ENCODE measurements at places on chromosomes 11 and 22.

DNA sequence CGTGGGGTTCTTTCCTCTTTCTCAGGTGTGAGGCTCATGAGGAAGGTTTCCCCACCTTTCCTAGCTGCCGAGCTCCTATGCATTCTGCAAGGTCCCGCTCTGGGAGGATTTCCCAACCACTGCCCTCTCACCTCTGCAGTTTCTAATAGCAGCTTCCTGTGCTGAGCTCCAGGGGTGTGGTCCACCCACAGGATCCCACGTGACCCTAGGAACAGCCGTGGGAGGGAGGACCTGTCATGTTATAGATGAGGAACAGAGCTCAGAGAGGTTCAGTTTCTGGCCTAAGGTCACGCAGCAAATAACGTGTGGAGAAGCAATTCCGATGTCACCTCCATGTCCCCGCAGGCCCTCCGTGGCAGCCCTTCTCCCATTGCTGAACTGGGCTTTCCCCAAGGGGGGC is 38.5 kb downstream of the FLRT1 start:
- no peak for DNase-seq

- no peak for DNase-seq
Observed at GRCh38 chr11:8095806-8096522, 15.0 kb downstream of the TUB start.

DNA sequence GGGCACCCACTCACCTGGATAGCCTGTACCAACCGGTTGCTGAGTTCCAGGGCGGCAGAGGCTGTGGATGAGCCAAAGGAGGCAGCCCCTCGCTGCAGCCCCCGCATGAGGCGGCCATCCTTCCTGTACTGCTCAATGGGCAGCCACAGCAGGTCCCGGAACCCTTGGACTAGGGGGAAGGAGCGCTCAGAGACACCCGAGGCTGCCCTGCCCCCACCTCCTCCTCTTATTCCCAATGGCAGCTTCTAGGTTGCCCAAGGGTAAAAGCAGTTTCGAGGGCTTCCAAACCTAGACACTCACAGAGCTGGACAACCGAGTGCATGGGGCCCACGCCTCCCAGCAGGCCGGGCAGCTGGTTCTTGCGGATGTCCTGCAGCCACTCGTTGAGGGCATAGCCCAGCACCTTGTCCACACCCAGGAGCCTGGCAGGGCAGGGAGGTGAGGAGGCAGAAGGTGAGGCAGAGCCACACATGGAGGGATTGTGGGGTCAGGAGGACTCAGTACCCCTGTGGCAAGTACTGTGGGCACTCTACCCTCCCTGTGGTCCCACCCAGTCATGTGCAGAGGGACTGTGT is 18.1 kb upstream of the EHD1 start:
- no peak for DNase-seq

DNA sequence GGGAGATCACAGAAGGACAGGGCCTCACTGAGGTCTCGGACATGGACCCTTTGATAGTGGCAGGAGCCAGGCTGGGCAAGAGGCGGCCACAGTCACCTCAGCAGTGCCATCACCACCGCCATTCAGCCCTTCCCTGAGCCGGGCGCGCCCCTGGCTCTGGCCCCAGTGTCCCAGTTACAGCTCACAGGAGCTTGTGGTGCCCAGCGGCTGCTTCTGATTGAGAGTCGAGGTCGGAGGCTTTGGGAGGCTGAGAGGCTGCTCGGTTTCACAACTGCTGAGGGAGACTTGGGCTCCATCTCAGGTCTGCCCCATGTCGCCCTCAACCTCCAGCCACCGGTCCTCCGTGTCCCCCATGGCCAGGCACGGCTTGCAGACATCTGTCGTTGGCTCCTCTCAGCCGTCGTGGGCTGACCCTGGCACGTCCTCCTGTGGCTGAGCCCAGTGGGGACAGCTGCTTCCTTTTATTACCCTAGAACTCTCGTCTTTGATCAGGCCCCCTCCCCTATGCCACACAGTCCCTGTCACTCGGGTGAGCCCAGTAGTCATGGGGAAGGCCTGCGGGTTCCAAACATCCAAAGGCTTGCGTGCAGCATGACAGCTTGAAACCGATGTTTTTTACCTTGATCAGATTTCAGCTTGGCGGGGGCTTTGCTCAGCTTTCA is 28.4 kb upstream of the PPP6R3 start:
- DNase-seq, result no peak

DNA sequence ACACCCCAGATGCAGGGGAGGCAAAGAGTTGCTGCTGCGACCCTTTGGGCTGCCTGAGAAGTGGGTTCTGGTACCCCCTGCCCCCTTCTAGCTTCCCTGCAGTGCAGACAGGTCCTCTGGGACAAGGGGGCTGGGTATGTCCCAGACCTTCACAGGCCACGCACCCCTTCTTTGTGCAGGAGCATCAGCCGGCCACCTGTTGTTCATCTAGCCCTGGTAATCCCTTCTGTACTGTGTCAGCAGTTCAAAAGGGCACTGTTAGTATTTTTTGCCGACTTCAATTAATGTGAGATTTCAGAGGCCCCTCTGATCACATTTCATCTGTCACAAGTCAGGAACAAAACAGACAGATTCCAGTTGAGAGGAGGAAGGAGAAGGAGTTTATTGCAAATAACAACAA is 49.9 kb downstream of the ALX4 start:
- no peak for DNase-seq

DNA sequence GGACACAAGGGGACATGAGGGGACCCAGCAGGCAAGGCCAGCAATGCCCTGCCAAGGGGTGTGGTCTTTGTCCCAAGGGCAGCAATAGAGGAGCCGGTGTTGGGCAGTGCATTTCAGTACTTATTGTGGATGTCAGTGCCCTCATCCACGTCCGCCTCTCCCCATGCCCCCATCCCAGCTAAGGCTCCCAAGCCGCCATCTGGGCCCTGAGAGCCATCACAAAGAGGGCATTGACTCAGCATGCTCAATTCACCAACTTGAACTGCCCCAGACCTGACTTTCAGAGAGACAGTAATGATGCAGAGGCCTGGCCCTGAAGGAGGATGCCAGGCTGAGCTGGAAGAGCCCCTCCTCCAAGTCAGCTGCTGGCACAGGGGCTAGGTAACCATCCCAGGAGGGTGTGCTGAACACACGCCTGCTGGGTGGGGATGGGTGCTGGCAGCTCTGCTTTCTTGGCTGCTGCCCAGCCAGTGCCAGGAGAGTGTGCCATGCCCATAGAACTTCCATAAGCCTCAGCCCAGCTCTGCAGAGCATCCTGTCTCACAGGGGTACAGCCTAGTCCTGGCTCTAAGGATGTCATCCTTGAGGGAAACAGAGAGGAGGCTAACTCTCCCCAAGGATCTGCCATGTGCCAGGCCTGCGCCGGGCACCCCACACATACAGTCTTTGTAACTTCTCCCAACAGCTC is 46.5 kb downstream of the PDE2A start:
- no peak for DNase-seq

DNA sequence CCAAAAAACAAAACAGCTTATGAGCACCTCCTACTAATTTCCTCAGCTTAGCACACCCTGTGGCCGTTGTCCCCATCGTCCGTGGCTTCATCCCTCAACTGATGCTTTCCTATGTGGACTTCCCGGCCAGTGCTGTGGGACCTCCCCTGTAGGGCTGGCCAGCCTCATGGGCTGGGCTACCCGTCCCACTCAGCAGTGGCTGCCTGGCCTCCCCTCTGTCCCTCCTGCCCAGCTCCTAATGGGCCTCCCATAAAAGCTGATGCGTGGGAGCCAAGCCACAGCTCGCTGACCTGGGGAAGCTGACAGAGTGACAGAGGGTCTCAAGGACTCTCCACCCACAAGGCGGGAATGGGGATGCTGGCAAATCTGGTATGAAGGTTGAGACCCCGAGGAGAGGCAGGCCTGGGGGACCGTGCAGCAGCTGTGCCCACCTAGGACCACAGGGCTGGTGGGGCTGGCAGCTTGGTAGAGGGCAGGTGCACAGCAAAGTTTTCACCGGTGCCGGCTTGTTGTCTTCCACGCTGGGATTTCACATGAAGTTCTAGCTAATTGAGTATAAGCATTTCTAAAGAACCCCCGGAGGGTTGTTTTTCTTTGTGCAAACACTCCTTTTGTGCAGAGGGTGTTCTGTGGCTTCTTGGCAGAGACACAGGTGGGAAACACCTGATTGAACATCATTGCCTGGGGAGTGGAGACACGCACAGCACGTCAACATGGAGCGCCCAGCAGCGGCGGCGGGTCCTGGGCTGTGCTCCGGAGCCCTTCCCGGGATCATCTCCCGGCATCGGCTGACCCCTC is 23.2 kb downstream of the TBX1 start:
- no peak for DNase-seq

DNA sequence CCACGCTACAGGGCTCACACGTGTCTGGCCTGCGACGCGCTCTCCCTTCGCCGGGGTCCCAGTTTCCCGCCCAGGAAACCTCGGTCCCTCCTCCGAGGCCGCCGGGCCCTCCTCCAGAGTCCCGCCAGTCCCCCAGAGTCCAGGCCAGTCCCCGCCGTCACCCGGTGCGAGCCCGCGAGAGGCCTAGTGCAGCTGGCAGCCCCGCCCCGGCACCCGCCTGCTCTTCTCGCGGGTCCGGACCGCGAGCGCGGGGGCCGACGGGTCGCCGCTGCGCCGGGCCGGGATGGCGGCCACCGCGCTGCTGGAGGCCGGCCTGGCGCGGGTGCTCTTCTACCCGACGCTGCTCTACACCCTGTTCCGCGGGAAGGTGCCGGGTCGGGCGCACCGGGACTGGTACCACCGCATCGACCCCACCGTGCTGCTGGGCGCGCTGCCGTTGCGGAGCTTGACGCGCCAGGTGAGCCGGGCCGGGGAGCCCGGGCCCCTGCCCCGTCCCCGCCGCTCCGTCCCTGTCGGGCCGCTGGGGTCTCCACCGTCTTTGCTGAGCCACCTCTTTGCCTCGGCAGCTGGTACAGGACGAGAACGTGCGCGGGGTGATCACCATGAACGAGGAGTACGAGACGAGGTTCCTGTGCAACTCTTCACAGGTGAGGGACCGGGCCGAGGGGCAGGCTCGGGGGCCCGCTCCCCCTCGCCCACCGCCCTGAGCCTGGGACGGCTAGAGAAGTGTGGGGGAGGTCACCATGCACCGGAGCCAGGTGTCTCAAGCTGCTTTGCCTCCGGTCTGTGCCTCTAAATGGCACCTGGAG is at the start of gene PTPMT1:
TSS of gene PTPMT1 (plus strand) at position 260 of the 809 bp plus-strand sequence. CDS start at position 284, 24 bp downstream.
- no peak for DNase-seq

DNA sequence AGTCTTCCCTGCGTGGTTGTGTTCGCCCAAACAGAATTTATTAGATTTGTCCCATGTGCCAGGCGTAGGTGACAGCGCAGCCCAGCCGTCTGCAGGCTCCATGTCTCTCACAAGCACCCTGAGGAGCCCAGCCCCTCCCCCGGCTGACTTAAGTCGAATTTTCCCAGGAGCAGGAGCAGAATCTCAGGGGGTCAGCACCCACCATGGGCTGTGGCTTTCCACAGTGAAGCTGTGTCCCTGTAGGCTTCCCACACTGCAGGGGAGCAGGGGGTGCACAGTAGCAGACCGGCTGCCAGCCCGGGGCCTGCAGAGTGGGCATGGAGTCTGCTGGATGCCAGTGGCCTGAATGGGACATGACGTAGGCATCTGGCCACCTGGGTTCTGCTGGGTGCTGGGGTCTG is 16.0 kb downstream of the PARVG start:
- no peak for DNase-seq

- DNase-seq, result no peak
Observed at GRCh38 chr11:71461696-71462095, 8.7 kb downstream of the NADSYN1 start.

DNA sequence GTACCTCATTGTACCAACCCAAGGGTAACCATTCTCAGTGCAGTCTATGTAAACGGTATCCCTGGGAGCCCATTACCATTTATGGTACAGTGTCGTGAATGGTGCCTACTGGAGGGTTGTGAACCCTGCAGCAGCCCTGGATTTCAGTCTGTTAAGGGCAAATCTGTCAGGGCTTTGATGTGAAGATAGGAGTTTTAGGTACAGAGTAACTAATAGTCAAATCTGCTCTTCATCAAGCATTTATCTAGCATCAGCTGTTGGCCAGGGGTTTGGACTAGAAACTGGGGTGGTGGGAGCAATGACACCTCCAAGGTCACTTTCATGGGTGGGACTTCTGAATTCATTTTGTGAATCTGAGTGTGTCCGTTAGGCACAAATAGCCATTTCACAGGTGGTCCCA is 50.6 kb upstream of the RFPL3 start:
- DNase-seq, result no peak

GRCh38 chr11:64750361-64751054 is 6.6 kb upstream of the RASGRP2 start:
- no peak for DNase-seq

DNA sequence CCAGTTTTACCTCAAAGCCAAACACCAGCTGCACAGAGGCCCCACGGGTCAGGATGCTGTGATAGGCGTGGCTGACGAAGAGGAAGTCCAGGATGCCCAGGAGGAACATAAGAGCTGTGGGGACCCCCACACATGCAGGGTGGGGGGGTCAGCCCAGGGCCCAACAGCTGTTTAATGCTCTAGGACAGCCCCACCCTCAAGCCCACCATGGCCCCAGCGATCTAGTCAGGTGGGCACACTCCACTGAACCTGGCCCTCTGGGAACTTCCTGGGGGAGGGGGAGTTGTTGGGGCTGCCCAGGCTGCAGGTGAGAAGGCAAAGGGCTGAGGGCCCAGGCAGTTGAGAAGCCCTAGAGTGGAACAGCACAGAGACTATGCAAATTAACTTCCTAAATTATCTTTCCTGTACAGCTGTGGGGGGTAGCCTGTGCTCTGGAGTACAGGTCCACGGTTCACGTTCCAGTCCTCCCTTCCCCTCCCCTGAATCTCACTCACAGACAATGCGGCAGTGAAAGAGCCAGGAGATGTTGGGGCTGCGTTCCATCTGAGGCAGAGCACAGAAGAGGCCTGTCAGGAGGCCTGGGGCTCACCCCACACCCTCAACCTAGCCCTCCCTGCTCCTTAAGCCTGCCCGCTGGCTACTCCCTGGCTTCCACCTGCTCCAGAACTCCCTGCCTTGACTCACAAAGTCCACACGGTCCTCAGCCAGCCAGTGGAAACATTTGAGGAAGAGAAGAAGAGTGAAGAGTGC is 1.9 kb downstream of the SYVN1 start:
- DNase-seq, result no peak

GRCh38 chr11:130544266-130544665 is 95.8 kb downstream of the ADAMTS15 start:
- no peak for DNase-seq

DNA sequence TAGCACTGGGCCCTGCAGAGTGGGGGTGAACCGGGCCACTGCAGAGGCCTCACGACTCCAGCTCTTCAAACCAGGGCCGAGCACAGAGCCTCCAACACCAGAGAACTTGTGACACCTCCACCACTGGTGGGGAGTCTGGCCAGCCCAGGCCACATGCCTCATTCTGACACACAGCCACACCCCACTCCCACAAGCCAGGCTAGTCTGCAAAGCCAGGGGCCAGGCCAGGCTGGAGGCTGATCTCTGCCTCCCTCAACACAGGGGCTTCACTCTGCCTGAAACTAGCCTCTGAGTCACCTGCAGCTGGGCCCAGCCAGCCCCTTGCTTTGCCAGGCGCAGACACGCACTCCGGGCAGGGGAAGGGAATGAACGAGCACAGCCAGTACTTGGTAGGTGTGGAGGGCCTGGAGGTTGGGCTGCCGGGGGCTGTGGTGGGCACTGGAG is 102.9 kb downstream of the MED15 start:
- no peak for DNase-seq

GRCh38 chr22:50471962-50472361 is 2.9 kb downstream of the SBF1 start:
- no peak for DNase-seq

Data from AG09309 (cell line).